ENCODE measurements at places on chromosomes 16 and 17. TPM values are rescaled to one million over a fixed set of nuclear protein-coding genes. Genes with fewer than 3 reads are reported as not detected.

The MYH11 gene
- polyA plus RNA-seq, result not detected

The FOXN1 gene
- 0.66 TPM for polyA plus RNA-seq

The PDIA2 gene
- 0.18 TPM for polyA plus RNA-seq

The ENPP7 gene
- polyA plus RNA-seq, result not detected

The KRT40 gene
- 0.03 TPM for polyA plus RNA-seq

The CA10 gene
- polyA plus RNA-seq, result 0.80 TPM

The SLC6A2 gene
- polyA plus RNA-seq, result 0.10 TPM

The CCL7 gene
- not detected for polyA plus RNA-seq

The KRT27 gene
- polyA plus RNA-seq, result not detected

The TSPOAP1 gene
- polyA plus RNA-seq, result 0.04 TPM

The TSPAN10 gene
- polyA plus RNA-seq, result 1.3 TPM

The HES7 gene
- 0.05 TPM for polyA plus RNA-seq

The HS3ST4 gene
- not detected for polyA plus RNA-seq

The C17orf100 gene
- polyA plus RNA-seq, result 0.72 TPM

The FOXF1 gene
- not detected for polyA plus RNA-seq

The OR3A2 gene
- not detected for polyA plus RNA-seq

The SLC38A8 gene
- not detected for polyA plus RNA-seq

The MIEN1 gene
- polyA plus RNA-seq, result 51.8 TPM

The CACNG4 gene
- 0.03 TPM for polyA plus RNA-seq
